LHCN-M2 (cell line): ENCODE measurements at places on chromosomes 7 and 10.

DNA sequence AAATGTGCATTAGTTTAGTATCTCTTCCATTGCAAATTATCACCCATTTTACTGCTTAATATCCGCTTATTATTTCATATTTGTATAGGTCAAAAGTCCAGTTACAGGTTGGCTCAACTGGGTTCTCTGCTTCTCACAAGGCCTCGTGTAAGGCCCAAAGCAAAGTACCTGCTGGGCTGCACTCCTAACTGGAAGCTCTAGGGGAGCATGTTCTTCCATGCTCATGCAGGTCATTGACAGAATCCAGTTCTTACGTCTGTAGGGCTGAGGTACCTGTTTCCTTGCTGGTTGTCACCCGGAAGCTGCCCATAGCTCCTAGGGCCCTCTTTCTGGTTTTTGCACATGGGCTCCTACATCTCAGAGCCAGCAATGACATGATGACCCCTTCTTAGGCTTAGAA lies 79.6 kb downstream of the RAPGEF5 start:
- no peak for DNase-seq

- peak; percentile 14 for DNase-seq
Measured at GRCh38 chr10:31204090-31204489, 114.9 kb upstream of the ZEB1 start.

- no peak for DNase-seq
Measured at GRCh38 chr7:105345725-105346124, 43.0 kb downstream of the SRPK2 start.

- no peak for DNase-seq
Measured at GRCh38 chr10:65365878-65366277, 1560.0 kb upstream of the LRRTM3 start.

- peak; percentile 6 for DNase-seq
Measured at GRCh38 chr7:112080978-112081377, 125.2 kb downstream of the DOCK4 start.

DNA sequence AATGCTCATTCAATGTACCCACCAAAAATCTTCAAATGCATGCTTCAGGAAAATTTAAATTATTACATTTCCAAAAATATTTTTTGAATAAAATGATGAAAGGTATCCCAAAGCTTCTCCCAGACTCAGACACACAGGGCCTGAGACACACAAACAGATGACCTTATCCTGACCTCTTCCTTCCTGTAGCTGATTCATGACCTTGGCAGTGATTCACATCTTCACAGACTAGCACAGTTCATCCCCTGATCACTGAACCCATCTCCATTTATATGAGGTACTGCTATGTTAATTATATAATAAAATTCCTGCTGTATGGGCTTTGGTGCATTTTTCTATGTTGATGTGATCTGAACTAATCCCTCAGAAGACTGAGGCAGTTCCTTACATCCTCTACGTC lies 265.0 kb upstream of the GLI3 start:
- peak; percentile 66 for DNase-seq

DNA sequence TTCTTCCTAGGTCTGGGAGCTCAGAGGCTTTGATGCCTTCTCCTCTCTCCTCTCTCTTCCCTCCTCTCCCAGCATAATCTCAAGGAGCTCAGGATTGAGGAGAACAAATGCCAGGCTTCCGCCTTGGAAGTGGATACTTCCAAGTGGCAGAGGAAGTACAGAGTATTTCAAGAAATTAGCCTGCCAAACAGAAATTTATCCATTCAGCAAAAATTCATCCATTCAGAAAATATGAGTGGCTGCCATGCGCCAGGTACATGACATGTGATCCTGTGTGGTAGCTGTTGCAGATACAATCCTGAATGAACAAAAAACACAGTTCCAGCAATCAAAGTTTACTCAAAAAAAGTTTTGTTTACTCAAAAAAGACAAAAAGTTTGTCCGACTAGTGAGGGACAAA lies 18.4 kb downstream of the NOLC1 start:
- no peak for DNase-seq

GRCh38 chr10:124657806-124658205 lies 86.4 kb downstream of the FAM53B start:
- DNase-seq, result peak; percentile 88

GRCh38 chr7:150879345-150879744 lies 27.0 kb downstream of the AOC1 start:
- no peak for DNase-seq

DNA sequence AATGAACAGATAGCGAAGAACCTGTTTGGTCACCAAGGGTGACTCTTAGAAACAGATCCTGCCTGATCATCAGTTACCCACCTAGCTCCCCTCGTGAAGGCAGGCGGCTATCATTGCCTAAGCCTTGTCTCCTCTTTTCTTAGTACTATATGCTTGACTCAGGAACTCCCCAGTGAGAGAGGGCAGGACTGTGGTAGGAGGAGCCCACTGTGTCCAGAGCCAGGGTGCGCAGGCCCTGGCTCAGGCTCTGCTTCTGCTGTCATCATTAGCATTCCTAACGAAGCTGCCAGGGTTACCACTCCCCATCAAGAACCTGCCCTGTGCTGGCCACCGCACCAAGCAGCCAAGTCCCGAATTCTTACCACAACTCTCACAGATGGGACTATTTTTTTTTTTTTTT lies 160.8 kb downstream of the CHN2 start:
- DNase-seq, result no peak

DNA sequence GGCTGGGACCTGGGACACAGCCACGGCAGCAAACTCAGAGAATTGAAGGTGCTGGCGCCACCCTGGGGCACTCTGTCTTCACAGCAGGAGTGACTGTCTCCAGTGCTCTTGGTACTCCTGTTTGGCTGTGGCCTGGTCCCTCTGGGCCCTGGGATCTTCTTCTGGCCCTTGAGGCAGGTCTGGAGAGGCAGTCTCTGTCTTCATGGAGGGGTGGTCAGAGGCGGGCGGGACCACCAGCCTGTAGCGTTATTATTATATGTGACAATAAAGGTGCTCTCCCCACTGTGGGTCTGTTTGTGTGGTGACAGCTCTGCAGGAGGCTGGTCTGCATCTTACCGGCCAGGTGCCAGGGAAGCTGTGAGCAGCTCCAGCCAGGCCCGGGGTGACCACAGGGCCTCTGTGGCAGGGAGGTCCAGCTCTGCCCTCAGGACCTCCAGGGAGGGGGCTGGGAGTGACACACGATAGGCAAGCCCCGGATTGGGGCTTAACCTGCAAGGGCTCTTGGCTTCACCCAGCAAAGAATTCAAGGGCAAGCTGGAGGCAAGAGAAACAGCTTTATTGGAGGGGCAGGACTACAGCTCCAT lies 70.3 kb downstream of the MYL10 start:
- no peak for DNase-seq

DNA sequence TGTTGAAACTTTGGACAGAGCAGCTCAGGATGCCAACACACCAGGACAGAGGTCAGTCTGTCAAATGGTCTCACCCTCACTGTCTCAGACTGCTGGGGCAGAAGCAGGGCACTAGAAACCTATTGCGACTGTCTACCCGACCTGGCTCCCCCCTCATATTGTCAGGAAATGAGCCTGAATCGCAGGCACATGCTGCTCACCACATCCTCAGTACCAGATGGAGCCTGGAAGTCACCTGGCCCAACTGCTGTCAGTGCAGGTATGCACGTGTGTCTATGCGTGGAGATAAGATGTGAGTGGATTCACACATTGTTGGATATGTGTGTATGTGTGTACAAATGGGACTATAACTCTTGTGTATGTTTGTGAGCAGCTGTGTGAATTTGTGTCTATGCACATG lies 3.2 kb upstream of the CDHR1 start:
- no peak for DNase-seq

DNA sequence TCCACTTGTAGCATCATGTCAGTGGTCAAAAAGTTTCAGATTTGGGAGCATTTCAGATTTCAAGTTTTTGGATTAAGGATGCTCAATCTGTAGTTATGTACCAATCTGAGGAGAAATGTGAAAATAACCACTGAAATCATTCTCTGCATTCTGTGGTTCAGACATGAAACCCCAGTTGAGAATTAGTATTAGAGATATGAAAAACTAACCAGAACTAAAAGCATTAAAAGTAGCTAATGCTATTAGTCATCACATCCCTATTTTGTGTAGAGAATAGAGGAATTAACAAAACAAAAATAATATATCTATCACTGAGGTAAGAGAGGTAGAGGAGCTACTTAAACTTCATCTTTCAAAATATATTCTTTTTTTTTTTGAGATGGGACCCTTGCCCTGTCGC lies 28.0 kb downstream of the MICU1 start:
- peak; percentile 47 for DNase-seq

GRCh38 chr7:111192614-111193413 lies 101.9 kb downstream of the LRRN3 start:
- DNase-seq, result no peak

- peak; percentile 70 for DNase-seq
Measured at GRCh38 chr7:157273208-157274093, 63.4 kb upstream of the DNAJB6 start.
